ENCODE measurements at places on chromosomes 3 and 15.

- DNase-seq, result no peak
Observed at GRCh38 chr3:120432150-120432860, 18.5 kb downstream of the FSTL1 start.

GRCh38 chr3:10434144-10434937, 71.0 kb downstream of the ATP2B2 start:
- DNase-seq, result no peak

DNA sequence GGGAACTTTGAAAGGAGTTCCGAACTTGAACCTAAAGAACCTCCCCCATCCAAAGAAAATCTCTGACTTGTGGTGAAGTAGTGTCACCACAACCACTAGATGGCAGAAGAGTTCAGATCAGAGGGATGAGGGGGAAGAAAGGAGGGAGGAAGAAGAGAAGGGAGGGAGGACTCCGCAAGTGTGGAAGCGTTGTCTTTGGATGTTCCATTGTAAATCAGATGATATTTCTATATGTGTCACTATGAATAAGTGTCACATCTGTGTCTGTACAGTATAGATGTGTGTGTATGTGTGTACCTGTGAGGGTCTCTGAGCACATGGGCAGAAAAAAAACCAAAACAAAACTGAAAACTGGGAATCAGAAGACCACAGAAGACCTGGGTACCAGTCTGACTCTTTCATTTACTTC, 16.9 kb downstream of the SLC24A1 start:
- DNase-seq, result peak; percentile 58

DNA sequence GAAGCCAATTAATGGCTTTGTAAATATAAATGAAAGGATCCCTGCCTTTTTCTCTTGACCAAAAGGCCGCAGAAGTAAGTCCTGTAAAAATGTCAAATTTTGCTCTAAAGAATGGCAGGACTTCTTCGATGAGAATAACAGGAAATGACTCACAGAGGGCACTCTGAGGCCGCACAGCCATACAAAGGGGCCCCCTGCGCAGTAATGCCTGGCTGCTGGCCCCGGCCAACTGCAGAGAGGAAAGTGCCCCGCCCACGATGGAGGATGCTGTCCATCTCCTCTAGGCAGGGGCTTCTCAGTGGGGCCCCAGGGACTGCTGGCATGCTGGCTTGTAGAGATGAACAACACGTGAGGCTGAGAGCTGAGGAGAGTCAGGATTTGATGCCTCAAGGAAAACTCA, 18.1 kb upstream of the SCN10A start:
- no peak for DNase-seq

DNA sequence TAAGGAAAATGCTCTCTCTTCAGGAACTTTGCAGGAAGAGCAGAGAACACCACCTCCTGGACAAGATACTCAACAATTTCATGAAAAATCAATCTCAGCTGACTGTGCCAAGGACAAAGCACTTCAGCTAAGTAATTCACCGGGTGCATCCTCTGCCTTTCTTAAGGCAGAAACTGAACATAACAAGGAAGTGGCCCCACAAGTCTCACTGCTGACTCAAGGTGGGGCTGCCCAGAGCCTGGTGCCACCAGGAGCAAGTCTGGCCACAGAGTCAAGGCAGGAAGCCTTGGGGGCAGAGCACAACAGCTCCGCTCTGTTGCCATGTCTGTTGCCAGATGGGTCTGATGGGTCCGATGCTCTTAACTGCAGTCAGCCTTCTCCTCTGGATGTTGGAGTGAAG, 200.5 kb downstream of the AKAP13 start:
- DNase-seq, result no peak

GRCh38 chr15:95557226-95558046, 773.1 kb upstream of the NR2F2 start:
- DNase-seq, result no peak

DNA sequence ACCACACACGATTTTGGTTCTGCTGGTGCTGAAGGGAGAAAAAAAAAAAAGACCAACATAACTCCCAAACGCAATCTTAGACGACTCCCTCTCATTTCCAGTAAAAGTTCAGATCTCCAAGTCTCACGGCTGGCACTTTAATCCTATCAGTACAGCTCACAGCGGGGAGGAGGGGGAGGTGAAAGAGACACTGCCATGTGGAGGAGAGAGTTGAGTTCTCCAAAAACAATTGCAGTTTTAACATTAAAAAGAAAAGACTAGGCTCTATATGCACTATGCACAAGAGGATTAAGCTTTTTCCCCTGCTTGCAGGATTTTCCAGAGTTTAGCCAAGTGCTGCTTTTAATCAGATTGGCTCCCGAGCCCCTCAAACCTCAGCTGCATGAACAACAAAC, 16.8 kb downstream of the BMF start:
- no peak for DNase-seq

- no peak for DNase-seq
Observed at GRCh38 chr15:38351466-38351865, 98.8 kb downstream of the SPRED1 start.

DNA sequence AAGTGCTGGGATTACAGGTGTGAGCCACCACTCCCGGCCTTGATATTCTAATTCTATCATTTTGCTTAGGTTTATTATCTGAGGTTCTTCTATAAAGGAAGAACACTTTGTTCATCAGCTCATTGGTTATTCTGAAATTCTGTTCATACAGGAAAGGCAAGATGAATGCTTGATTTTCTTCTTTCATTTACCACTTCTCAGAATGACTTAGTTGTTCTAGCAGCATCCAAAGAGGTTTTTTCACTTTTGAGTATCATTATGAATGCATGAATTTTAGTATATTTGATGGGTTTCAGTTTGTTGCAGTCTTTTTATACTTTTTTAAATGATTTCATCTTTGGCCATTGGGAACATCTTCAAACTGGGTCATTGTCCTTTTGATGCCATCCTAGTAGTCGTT, 51.8 kb downstream of the RNF111 start:
- DNase-seq, result no peak

All from NCI-H774 (cell line).